Activated CD8-positive, alpha-beta memory T cell treated with anti-CD3 and anti-CD28 coated beads for 1 hour (primary cell): ENCODE measurements at places on chromosomes 5 and 9.

DNA sequence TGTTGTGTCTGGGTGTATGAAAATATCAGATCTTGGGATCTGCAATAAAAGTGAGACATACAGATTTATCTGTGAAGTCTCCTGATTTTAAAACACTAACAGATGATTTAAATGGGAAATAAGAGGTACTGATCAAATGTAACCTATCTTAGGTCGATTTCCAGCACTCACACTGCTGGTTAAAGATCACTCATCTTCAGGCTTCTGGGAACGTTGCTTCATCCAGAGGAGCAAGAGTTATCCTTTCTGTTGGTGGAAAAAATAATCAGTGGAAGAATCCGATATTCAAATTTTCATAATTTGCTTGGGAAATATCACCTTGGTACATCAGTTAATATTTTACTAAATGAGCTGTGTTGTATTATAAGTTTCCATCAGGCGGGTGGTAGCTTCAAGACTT lies 876.8 kb upstream of the WWC1 start:
- no peak for DNase-seq

DNA sequence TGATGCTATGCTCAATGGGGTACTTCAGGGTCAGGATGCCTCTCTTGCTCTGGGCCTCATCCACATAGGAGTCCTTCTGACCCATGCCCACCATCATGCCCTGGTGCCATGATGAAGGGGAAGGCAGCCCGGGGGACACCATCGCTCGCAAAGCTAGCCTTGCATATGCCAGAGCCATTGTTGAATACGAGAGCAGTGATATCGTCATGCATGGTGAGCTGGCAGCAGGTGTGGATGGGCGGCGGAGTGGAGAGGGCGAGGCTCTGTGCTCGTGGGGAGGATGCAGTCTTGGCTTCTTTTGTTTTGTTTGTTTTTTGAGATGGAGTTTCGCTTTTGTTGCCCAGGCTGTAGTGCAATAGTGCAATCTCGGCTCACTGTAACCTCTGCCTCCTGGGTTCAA lies 17.2 kb upstream of the SPZ1 start:
- no peak for DNase-seq

DNA sequence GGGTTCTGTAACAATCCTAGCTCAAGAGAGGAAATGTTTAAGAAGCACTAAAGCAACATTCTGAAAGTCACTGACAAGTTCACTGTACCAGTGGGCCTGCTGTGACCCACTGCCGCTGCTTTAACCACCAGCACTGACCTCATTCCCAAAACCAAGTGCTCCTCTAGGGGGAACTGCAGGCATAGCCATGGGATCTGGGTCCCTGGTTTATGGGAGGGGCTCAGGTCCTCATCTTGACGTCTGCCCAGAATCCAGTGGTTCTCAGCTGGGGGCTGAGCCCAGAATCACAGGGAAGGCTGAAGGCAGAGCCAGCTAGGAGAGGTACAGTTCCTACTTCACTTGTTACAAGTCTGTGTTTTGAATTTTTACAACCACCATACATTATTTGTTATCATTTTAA lies 36.1 kb upstream of the SLC2A8 start:
- no peak for DNase-seq

- DNase-seq: no peak
These were observed 94.5 kb upstream of the LIFR start for GRCh38 chr5:38650946-38651345.

GRCh38 chr9:104868687-104869404 lies 59.1 kb downstream of the ABCA1 start:
- no peak for DNase-seq

DNA sequence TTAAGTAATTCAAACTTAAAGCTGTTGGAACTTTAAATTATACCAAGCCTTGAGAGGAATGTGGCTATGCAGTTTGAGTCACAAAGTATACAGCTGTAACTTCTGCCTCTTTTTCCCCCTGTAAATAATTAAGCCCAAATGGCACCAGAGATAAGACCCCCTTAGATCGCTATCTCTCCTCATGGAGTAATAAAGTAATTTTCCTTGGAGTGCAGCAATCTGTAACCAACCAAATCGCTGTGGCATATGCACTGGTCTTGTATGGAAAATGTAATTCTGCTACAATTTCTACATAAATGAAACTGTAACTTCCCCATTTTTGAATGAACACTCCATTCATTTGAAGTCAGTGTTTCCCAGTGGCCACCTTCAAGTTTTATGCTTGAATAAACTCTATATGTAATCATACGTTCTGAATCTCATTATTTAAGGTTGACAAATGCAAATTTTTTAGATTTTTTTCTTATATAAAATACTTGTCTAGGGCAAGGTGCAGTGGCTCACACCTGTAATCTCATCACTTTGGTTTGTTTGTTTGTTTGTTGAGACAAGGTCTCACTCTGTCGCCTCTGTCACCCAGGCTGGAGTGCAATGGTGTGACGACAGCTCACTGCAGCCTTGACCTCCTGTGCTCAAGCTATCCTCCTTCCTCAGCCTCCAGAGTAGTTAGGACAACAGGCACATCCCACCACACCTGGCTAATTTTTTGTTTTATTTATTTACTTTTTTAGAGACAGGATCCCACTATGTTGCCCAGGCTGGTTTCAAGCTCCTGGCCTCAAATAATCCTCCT lies 12.3 kb downstream of the SUSD1 start:
- DNase-seq: no peak

DNA sequence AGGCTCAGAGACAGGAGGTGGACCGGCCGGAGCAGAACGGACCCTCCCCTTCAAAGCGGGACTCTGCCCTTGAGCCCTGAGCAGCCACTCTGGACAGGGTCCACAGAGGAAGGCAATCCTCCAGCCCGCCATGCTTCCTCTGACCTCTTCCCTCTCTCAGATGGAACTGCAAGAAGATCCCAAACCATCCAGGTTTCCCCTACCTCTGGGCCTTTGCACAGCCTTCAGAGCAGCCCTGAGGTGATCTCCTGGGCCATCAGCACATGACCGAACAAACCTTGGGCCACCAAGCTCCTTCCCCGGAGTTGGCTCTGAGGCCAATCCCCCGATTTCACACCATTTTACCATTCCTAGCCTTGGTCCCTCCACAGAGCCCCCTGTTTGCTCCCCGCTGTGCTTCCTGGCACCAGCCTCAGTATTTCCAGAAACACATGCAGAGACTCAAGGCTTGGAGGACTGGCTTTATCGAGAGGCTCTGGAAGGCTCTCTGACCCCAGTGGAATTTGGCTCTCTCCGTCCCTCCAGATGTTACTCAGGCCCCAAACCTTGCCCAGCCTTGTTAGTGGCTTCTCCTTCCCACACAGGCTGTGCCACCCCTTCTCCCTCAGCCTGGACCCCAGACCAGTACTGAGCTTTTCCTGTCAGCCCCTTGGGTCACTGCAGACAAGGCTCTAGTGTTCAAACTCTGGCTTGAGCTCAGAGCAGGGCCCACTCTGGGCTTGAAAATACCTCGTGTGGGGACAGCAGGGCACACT lies 48.6 kb upstream of the KCNMB1 start:
- DNase-seq: no peak

GRCh38 chr9:71706176-71706575 lies 62.1 kb downstream of the CEMIP2 start:
- DNase-seq: no peak

DNA sequence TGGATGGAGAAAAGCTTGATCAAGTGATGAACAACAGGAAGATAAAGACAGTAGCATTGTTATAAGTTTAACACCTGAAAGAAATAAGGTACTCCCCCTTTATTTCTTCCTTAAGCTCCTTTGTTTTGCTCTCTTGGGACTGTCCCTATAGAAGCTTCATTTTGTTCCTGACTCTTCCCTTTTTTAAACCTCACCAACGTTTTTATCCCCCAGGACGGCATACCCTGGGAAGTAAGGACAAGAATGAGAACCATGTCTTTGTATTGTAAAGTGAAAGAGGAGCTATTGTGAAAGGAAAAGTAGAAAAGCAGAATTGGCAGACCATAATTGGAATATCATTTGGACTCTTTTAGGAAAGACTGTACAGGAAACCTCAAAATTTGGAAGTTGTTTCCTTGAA lies 1368.6 kb upstream of the C9orf72 start:
- no peak for DNase-seq

- no peak for DNase-seq
These were observed 283.0 kb downstream of the CEMIP2 start for GRCh38 chr9:71485326-71485725.

- no peak for DNase-seq
These were observed 77.2 kb upstream of the RAI14 start for GRCh38 chr5:34578962-34579361.

- DNase-seq: no peak
These were observed 281.7 kb downstream of the PARP8 start for GRCh38 chr5:50947906-50948683.

GRCh38 chr9:31188496-31188895 lies 1195.9 kb upstream of the ACO1 start:
- DNase-seq: no peak

DNA sequence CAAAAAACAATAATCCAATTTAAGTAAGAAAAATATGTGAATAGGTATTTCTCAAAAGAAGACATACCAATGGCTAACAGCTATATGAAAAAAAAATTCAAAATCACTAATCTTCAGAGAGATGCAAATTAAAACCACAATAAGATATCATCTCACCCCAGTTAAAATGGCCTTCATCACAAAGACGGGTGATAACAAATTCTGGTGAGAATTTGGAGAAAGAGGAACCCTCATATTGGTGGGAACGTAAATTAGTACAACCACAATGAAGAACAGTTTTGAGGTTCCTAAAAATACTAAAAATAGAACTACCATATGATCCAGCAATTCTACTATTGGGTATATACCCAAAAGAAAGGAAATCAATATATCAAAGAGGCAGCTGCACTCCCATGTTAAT lies 94.3 kb downstream of the TMEM167A start:
- DNase-seq: no peak

DNA sequence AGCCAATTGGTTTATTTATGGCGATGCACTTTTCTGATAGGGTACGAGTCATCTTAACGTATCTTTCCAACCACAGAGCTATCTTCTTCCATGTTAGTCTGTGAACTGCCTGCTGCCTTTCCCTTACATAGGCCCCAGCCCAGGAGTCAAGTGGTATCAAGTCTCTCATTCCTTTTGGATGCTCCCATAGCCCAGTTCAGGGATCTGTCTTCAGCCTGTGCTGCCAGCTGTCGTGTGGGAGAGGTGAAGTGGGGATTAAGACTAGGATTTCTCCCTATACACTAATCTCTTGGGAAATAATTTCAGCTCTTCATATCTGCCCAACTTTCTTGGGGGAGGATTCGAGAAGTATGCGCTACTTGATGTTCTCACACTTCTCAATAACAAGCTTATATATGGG lies 475.7 kb downstream of the EBF1 start:
- no peak for DNase-seq

DNA sequence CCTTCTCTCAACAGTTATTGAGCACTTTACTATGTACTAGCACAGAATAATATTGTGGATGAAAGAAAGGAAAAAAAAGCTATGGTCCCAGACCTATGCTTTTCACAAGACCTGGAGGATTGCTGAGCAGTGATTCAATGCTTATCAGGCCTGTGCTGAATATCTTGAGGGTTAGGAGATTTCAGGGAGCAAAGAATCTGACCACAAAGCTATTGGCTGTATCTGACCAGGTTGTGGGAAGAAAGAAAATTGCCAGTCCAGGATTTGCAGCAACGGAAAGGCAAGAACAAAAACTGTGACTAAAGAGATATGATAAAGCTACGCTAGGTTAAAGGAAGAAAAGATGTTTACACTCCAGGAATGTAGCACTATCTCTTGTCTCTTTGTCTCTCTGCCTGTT lies 14.9 kb upstream of the MACIR start:
- DNase-seq: no peak

DNA sequence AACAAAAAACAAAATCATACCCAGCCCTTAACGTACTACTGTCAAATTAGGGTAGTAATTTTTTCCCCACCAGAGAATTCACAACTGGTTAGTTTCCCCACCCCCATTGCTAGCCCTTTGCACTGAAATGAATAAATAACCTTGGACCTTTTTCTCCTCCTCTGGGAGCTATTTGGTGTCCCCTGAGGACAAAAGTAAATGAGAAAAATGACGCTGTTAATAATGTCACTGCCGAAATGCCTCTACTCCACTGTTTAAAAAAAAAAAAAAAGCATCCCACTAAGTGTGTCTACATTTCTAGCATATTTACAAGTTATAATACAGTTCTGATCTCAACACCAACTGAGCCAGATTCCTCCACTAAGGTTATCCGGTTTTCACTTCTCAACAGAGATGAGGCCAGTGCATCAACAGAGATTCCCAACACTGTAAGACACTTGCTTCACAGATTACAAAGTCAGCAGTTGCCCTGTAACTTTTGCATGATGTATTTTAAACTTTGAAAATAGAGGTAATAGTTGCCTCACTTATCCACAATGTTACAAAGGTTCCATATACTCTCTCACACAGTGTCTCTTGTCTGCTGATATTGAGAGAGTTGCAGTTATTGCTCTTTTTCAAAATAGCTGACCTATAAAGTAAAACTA lies 5.1 kb upstream of the NFIB start:
- DNase-seq: no peak

- no peak for DNase-seq
These were observed 30.0 kb downstream of the BTF3 start for GRCh38 chr5:73528248-73528647.

DNA sequence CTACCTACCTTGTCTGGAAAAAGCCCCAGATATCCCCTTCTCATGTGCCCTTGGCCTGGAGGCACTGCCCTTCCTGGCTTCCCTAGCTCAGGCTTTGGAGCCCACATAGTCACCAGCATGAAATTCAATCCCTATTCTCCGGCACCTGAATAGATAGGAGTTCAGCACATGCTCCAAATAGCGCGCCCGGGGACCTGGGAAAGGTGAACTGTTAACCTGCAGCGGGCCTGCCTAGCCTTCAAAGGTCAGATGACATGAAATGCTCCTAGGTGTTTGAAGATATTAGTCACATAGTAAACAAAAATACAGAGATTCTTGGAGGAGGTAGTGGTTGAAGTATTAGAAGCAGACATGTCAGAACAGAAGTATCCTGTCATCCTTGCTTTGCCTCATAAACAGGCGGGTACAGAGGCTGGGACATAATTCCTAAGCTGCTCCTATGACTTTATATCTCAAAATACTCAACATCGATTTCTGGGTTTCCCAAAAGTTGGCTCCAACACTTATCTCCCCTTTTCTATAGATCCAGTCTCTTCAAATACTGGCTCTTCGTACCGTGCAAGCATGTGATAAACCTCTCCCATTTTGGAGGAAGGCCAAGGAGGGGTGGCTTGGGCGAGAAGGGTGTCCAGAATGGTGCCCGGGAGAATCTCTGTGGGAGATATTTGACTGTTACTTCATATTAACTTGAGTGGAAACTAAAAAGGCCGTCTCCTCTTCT lies 88.0 kb upstream of the ANKH start:
- DNase-seq: no peak

DNA sequence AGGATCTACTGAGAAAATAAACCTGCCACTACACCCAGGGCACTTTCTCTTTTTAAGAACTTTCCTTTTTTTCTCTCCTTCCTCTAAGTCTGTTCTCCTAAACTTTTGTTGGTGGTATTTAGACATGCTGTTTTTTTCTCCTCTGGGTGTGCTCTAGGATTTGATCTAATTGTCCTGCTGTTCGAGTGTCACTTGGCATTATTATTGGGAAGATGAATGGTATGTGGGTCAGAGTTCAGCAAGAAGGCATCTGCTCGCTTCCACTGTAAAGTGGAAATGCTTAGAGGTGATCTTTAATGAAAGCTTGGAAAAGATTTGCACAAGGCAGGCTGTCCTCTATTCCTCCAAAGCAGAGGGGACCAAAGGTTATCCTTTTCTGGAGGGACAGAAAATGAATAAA lies 1.3 kb upstream of the PLPPR1 start:
- DNase-seq: no peak

- no peak for DNase-seq
These were observed 73.9 kb upstream of the EFNA5 start for GRCh38 chr5:107744418-107745330.

- DNase-seq: no peak
These were observed 107.2 kb upstream of the STC2 start for GRCh38 chr5:173435447-173435846.
